ENCODE measurements at places on chromosomes 1 and 21. TPM values are rescaled to one million over a fixed set of nuclear protein-coding genes. Genes with fewer than 3 reads are reported as not detected.

DNA sequence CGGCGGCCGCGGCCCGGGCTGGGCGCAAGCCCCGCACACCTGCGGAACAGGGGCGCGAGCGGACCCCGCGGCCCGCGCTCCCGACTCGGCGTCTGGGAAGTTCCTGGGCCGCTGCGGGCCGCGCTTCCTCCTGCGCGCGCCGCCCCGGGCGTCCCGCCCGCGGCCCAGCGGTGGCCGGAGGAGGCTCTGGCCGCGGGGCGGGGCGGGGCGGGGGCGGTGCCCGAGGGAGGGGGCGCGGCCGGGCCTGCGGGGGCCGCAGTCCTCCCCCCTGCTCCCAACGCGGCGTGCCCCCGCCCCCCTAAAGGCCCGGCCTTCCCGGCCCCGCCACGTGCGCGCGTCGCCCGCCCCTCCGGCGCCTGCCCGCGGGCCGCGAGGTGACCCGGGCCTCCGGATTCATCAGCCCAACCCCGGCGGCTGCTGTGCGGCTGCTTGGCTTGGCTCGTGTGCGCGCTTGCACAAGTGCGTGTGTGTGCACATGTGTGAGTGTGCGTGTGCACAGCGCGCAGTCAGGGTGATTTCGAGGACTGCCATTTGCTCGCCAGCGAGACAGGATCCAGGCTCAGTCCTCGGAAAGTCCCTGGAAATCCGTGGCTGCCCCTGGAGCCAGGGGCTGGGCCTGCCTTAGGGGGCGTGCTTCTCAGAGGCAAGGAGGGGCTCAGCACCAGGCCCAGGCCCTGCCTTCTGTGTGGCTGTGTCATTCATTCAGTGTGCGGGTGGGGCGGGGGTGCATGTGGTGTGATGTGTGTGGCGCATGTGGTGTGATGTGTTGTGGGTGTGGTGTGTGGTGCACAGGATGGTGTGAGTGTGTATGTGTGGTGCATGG is at the start of gene C2CD2:
Gene C2CD2 (minus strand): TSS at position 188 of the 823 bp plus-strand sequence. CDS start 370 bp downstream, outside the sequence.
- no peaks in the 10 kb centered on the region for H3K36me3 ChIP-seq
- no peak for DNase-seq

DNA sequence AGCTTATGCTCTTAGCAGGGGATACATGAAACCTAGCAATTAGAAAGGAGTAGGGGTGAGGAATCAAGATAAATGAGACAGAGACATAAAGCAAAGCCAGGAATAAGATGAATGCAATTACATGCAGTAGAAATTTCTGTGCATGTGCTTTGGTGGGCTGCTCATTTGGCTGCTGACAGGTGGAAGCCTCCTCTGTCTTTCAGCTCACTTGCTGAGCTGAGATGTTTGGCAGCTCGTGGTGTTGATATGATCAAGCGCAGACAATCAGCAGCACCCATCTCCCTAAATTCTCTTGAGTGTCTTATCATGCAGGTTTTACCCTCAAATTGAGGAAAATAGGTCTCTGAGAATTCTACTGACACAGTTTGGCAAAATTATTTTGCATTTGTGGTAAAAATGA is 108.3 kb upstream of the CD34 start:
- no peak overlapping the region for H3K27ac ChIP-seq
- H3K27me3 ChIP-seq, result peaks cover 2% of the 10 kb centered on the region

The TBX15 gene
- 1.9 TPM for total RNA-seq

The MFSD2A gene
- total RNA-seq, result 1.2 TPM

- no peaks in the 10 kb centered on the region for H3K4me1 ChIP-seq
- H3K27me3 ChIP-seq, result no peaks in the 10 kb centered on the region
- no peaks in the 10 kb centered on the region for H3K36me3 ChIP-seq
- H3K27ac ChIP-seq, result no peak overlapping the region
- no peak overlapping the region for H3K4me3 ChIP-seq
These were observed 11.9 kb upstream of the PKNOX1 start for GRCh38 chr21:42962380-42963007.

DNA sequence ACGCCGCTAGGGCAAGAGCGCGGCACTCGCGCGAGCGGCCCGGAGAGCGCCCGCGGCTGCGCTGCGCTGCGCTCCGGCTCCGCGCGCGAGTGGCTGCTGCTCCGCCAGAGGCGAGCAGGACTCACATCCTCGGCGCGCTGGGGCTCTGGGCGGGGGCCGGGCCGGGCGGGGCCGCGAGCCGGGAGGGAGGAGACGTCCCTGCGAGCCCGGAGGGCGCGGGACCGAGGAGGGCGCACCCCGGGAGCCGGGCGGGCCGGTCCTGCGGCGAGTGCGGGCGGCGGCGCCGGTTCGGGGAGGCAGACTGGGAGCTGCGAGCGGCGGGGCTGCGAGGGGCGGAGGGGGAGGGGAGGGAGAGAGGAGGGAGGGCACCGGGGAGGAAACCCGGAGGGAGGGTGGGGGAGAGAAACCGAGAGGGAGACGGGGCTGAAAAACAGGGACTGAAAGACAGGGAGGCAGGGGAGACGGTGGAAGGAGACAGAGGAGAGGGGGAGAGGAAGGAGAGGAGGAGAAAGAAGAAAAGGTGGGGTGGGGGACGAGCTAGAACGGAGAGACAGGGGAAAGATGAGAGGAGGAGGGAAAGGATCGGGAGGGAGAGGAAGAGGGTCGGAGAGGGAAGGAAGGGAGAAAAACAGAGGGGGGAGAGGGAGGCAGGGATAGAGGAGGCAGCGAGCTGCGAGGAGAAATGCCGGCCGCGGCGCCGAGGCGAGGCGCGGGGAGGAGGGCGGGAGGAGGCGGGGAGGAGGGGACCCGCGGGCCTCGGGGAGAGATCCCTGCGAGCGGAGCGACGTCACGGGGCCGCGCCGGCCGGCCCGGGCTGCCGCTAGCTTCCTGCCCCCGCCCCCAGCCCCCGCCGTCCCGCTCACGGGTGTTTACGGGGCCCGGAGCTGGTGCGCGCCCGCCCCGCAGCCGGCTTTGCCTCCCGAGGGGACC is at the start of gene CAMK2N1:
Gene CAMK2N1 (minus strand): TSS at position 684 of the 930 bp plus-strand sequence. CDS start 831 bp downstream, outside the sequence.
- H3K4me3 ChIP-seq, result peak within 1 kb of the TSS; percentile 62
- H3K27ac ChIP-seq, result no peak within 1 kb of the TSS
- H3K36me3 ChIP-seq, result peaks cover 2% of the 10 kb centered on the region

GRCh38 chr1:214280386-214281020 is 456 bp upstream of the SMYD2 start:
- peaks cover 12% of the 10 kb centered on the region for H3K4me1 ChIP-seq
- H3K27ac ChIP-seq, result peak overlapping the region; percentile 85
- peak overlapping the region; percentile 91 for H3K4me3 ChIP-seq
- no peaks in the 10 kb centered on the region for H3K36me3 ChIP-seq

- DNase-seq, result no peak
- no peaks in the 10 kb centered on the region for H3K36me3 ChIP-seq
- H3K27ac ChIP-seq, result no peak overlapping the region
- H3K4me3 ChIP-seq, result no peak overlapping the region
- H3K4me1 ChIP-seq, result no peaks in the 10 kb centered on the region
- H3K27me3 ChIP-seq, result peaks cover 17% of the 10 kb centered on the region
These were observed 551.7 kb downstream of the MATN1 start for GRCh38 chr1:30171537-30172298.

GRCh38 chr1:43549921-43550597 is 19.4 kb downstream of the PTPRF start:
- no peak overlapping the region for H3K4me3 ChIP-seq
- H3K27me3 ChIP-seq, result no peaks in the 10 kb centered on the region
- no peaks in the 10 kb centered on the region for H3K4me1 ChIP-seq
- no peak for DNase-seq
- no peaks in the 10 kb centered on the region for H3K36me3 ChIP-seq
- H3K27ac ChIP-seq, result no peak overlapping the region

DNA sequence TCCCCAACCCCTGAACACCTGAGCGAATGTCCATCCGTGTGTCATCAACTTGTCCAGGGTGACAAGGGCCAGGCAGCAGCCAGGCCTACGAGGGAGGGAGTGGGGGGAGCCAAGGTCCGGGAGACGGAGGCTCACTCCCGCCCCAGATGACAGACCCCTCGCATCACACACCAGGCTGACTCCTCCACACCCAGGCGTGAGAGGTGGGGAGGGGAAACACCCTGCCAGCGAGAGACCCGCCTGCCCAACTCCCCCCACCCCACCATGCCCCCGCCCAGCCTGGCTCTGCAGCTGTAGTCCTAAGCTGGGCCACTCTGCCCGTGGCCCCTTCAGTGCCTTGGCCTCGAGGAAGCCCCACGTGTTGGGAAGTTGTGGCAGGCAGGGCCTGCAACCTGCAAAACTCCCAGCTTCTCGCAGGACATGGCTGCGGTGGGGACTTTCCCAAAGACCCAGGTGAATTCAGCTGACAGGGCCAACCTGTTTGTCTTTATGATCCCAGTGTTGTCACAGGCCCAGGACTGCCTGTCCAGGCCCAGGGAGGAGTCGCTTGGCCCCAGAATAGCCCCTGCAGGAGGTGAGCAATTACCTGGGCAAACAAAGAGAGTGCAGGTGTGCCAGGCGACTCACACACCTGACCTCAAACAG is 62.9 kb downstream of the RIPK4 start:
- peaks cover 10% of the 10 kb centered on the region for H3K4me1 ChIP-seq
- H3K27me3 ChIP-seq, result no peaks in the 10 kb centered on the region
- H3K27ac ChIP-seq, result no peak overlapping the region
- no peak for DNase-seq

DNA sequence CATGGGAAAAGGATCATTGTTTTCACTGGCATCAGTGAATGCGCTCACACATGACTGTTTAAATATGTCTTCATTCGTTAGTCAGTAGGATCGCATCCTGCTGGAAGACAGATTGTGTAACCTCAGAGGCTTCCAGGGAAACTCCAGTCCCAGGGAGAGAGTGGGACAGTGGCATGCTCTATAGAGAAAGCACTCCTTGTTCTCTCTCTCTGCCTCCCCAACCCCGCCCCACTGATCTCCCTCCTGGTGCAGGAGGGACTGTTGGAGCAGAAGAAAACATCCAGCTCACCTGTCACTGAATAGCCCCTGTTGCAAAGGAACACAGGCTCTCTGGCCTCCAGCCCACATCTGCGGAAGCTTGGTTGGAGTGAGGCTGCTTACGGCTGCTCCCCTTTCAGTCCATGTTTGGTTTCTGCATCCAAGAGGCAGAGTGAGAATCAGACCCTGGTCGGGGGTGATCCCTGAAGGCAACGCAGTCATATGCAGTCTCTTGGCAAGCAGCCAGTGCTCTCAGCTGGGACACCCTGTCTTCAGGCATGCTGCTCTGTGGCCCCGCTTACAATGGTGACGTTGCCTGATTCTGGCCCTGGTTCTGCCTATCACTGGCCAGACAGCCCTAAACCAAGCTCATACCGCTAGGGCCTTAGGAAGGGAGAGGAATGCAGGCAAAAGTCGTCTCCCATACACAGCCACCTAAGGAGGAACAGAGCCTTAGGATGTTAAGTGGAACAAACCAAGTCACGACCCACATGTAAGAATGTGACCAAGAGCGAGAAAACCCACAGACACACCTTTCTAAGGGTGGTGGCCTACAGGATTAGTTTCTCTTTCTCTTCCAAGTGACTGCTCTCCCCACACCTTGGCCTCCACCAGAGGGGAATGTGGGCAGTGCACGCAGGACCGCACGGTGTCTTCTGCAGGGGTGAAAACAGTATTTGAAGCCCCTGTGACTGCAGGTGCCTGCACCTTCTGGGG is 39.7 kb downstream of the BACE2 start:
- DNase-seq, result no peak
- no peak overlapping the region for H3K4me3 ChIP-seq

The TRIM67 gene
- total RNA-seq, result 0.08 TPM

The PPFIA4 gene
- total RNA-seq, result 1.9 TPM
